ENCODE measurements at places on chromosomes 5 and 9. TPM values are rescaled to one million over a fixed set of nuclear protein-coding genes. Genes with fewer than 3 reads are reported as not detected.

DNA sequence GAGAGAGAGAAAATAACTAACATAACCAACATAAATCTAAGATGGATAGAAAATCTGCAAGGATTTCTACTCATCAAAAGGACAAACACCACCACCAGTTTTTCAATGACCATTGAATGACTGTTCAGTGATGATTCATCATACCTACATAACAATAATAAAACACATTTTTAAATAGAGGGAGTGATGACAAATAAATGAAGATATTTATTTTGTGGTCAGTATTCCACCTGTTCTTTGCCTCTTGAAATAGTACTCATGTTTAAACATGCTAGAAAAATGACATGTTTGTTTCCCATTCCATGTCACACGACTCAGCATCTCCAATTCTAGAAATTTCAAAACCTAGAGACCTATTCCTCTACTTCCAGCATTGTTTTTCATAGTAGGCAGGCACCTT lies 34.6 kb upstream of the ADAMTS16 start:
- DNase-seq, result no peak

DNA sequence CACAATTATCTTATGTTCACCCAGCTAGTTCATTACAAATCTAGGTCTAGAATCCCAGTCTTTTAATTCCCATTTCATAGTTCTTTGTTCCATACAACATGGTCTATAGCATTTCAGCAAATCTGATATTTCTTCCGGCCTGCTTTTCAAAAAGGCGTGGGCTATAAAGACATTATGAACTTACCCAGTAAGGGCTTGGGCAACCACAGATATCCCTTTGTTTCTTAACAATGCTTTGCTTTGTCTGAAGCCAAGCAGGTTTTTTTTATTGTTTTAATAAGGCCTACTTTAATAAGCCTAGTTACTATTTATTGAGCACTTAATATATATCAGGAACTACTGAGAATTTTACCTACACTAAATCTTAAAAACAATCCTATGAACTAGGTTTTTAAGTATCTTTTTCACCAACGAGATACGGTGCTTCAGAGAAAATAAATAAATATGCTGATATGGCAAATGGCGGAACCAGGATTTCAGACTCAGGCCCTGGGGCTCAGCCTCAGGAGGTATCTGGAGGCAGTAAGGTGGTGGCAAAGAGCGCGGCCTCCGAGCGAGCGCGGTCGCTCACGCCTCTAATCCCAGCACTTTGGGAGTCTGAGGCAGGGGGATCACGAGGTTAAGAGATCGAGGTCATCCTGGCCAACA lies 29.7 kb downstream of the PCA3 start:
- DNase-seq, result no peak

DNA sequence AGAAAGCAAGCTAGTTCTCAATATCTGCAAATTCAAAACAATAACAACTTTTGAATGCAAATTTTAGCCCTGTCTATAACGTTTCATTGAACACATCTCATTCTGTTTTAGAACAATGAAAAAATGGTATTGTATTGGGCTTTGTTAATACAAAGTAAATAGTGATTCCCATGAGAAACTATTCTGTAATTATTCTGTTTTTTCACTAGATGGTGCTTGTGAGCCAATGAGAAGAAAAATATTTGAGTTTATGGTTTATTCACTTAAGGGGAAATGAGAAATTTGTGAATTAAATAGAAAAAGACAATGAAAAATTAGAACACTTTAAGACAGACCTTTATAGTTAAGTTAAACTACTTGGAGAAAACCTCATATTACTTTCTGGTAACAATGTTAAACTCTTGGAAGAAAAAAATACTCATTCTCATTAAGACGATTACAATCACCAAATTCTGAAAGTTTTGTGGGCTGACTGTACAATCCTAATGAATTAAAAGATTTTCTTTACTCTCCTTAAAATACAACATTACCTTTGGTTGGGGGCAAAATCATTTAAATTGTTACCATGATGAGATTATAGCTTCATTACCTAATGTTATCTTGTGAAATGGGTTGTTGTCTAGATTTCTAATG lies 127.0 kb downstream of the NNT start:
- DNase-seq, result peak; percentile 39

DNA sequence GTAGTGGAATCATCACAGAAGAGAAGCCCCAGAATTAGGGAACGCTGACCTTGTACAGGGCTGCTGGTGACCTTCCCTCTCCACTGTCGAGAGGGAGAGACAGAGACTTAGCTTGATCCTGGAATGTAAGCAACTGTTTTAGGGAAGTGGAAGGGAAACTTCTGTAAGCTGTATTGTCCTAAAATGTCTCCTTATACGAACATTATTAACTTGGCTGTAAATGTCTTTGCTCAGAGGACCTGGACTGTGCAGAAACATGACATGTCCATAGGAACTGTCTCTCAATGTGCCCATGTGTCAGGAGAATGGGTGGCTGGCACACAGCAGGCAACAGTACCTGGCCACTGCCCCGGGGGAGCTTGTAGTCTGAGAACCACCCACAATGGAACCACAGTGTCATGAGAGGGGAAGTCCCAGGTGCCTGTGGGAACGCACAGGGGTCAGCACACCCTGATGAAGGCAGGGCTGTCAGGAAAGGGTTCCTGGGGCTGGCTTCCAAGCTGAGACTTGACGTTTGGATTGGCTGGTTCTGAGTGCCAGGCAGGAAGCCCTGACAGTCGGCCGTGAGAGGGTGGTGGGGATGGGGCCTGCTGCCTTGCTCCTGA lies 34.0 kb downstream of the DAP start:
- DNase-seq, result no peak

The AIF1L gene
- 9.3 TPM for total RNA-seq

DNA sequence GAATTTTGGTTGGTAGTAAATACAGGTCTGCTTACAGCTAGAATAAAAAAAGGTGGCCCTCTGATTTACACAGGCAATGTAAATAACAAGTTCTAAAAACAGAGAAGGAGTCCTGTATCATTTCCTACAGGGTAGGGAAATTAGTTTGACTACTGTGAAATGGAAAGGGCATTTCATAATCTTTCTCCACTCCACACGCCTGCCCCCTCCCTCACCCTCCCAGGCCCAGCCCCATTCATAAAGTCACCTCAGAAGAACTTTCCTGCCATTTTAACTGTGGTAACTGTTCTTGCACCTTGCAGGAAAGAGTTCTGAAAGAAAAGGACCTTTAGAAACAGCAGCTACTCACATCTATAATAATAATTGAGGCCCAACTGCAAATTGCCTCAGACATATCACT lies 69.7 kb downstream of the MEF2C start:
- DNase-seq, result no peak

DNA sequence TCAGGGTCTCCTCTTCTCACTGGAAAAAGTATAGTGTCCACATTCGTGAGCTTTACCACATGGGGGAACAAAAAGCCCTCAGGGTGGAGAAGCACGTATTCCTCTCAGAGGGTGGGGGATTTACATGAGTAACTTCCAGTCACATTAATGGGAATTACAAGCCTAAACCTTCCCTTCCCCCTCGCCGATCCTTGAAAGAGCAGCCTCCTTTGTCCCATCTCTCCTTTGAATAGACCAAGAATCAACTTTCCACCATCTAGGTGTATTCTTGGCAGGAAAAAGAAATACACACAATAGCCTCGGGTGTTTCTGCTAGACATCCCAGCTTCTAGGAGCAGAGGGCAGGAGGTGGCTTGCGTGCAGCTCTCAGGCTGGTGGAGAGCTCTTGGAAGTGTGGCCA lies 144.4 kb downstream of the ZNF462 start:
- DNase-seq, result no peak

The PARP8 gene
- 41.3 TPM for total RNA-seq

All from left lung (tissue), 14 donors.